ENCODE measurements at places on chromosomes 2 and 18. TPM values are rescaled to one million over a fixed set of nuclear protein-coding genes. Genes with fewer than 3 reads are reported as not detected.

The HRH4 gene
- total RNA-seq: 0.05 TPM

The HOXD10 gene
- total RNA-seq: 19.4 TPM

The EGR4 gene
- total RNA-seq: not detected

The MYO5B gene
- total RNA-seq: not detected

The MRPS9 gene
- total RNA-seq: 19.0 TPM

The SLC39A6 gene
- 163 TPM for total RNA-seq

The REEP1 gene
- total RNA-seq: 0.18 TPM

The ZC3H8 gene
- total RNA-seq: 6.8 TPM

The ZBTB7C gene
- total RNA-seq: not detected

The SEPTIN10 gene
- 56.4 TPM for total RNA-seq

The MREG gene
- total RNA-seq: 2.7 TPM

The NAT8 gene
- total RNA-seq: not detected
